ENCODE measurements at places on chromosomes 6 and 20. TPM values are rescaled to one million over a fixed set of nuclear protein-coding genes. Genes with fewer than 3 reads are reported as not detected.

Gene SLC22A2
- 0.86 TPM for total RNA-seq

Gene RBPJL
- total RNA-seq: not detected

Gene MAP3K7
- 31.3 TPM for total RNA-seq

Gene SASH1
- total RNA-seq: 29.7 TPM

Gene CFAP61
- total RNA-seq: 0.44 TPM

Gene GNMT
- total RNA-seq: 1.1 TPM

Gene ZNF334
- total RNA-seq: 17.2 TPM

All from H9 (cell line).